CD4-positive, alpha-beta T cell treated with Interleukin-6 for 4 hours (primary cell): ENCODE measurements at places on chromosomes 12 and 14.
A peak's percentile ranks its signal among the peaks of the same experiment; 100 is the strongest.

DNA sequence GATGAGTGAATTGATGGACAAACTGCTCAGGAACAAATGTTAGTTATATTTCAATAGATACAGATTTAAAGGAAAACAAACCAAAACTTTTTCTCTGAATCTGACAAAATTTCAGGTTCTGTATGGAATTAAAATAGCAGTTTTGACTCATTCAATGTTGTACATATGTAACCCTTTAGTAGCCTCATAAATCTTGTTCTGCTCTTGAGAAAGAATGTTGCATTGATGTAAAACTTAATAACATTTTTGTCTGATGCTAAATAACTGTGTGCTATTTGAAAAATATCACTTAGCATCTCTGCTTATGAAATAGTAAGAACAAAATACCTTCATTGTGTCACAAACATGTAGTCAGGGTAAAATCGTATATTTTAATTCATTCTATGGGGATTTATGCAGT lies 168.9 kb upstream of the NOVA1 start:
- DNase-seq = no peak

DNA sequence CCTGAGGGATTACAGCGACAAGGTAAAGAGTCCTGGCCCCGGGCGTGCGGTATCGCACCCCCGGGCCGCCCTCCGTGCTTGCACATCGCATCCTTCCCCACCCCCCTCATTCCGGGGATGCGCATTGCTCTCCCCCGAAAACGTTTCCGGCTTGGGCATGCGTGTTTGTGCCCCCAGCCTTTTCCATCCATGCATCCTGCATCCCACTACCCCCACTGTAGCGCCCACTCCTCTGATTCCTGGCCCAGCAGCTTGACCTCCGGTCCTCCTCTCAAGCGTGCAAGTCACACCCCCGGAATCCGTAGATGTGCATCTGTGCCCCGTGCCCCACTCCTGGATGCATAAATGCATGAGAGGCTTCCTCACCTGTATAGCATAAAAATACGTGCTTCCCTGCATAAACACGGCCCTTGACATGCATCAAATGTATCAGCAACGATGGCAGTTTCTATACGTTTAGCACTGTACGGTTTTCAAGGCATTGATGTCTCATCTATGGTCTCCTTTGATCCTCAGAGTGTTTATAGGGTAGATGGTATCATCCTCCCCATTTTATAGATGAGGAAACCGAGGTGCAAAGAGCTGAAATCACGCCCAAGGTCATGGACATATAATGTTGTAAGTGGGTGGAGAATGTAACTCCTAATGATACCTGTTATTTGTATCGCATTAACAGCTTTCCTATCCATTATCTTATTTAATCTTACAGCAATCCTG lies 484 bp downstream of the RIC8B start:
- peak; percentile 28 for DNase-seq

GRCh38 chr12:18250313-18250916 lies 10.9 kb upstream of the PIK3C2G start:
- DNase-seq = no peak

GRCh38 chr12:32273063-32273522 lies 126.3 kb upstream of the FGD4 start:
- peak; percentile 32 for DNase-seq

DNA sequence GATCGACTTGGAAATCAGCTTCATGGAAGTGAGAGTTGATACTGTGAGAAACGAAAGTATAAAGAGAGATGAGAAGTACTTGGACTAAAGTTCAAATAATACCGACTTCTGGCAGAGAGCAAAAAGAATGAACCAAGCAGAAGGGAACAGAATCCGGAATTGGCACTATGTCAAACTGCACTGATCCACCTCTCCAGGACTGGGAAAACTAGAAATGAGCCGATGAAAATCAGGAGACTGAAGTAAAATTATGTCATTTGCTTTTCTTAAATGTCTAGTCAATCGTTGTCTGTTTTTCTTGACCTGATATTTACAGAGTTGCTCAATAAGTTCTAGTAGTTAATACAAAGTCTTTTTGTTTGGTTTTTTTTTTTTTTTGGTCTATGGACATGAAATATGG lies 163.0 kb upstream of the FOXG1 start:
- DNase-seq = no peak

GRCh38 chr14:101561897-101562490 lies 699 bp downstream of the DIO3 start:
- DNase-seq = no peak

GRCh38 chr14:61050417-61050816 lies 69.4 kb downstream of the SLC38A6 start:
- DNase-seq = no peak

GRCh38 chr14:56073799-56074198 lies 44.4 kb upstream of the PELI2 start:
- no peak for DNase-seq

DNA sequence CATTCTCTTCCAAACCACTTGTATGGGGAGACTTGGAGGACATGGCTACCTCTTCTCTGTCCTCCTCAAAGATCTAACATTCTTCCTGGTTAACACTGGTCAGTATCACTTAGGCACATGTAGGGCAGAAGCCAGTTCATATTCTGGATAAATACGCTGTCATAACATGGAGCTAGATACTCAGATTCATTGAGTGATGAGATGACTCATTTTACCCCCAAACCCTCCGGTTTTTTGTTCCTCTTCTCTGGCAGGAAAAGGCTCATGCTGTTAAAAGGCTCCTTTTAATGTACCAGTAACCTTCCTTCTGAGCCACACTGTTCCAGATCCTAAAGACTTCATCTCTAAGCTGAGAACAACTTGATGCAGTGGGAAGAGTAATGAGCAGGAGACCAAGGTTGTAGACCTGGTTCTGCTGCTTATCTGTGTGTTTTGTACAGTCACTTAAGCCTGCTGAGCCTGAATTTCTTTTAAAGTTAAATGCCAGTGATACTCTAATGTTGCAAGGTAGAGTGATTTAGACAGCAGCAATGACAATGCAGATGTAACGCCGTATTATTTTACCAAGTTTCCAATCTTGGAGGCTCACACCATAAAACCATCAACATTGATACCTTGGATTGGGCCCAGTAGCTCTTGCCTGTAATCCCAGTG lies 57.3 kb upstream of the ELK3 start:
- DNase-seq = no peak

DNA sequence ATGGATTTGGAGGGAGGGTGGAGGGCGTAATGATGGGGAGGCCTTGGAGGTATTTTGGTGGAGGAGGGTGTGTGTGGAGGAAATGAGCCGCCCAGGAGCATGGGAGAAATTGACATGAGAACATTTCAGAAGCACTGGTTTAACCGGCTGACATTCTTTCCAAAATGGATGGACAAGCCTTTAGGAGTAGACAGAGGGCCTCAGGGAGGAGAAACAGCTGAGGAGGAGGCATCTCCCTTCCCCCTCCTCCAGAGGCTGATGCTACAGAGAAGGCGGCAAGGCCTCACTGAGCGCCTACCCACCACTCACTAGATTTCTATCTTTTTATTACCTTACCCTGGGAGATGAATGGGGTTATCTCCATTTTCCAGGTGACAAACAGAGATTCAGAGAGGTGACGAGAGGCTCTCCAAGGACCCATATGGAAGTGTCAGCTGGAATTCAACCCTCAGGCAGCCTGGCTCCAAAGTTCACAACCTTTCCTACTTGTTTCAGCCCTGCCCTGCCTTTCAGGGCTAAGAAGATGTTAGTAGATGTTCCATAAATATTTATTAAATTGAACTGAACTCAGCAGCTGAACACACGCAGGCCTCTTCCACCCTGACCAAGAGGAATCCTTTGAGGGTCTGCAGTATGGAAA lies 289.6 kb downstream of the ZFP36L1 start:
- no peak for DNase-seq

DNA sequence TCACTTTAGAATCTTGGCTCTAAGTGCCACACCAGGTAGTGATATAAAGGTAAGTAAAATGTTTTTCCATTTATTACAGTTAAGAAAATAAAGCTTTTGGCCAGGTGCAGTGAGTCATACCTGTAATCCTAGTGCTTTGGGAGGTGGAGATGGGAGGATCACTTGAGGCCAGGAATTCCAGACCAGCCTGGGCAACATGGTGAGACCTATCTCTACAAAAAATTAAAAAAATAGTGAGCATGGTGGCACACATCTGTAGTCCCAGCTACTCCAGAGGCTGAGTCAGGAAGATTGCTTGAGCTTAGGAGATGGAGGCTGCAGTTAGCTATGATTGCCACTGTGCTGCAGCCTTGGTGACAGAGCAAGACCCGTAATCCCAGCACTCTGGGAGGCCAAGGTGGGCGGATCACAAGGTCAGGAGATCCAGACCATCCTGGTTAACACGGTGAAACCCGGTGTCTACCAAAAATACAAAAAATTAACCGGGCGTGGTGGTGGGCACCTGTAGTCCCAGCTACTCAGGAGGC lies 5.0 kb downstream of the FANCM start:
- DNase-seq = no peak

- DNase-seq = no peak
Measured at GRCh38 chr14:75501080-75501479, 21.2 kb upstream of the BATF start.

GRCh38 chr12:108309674-108310312 lies 29.3 kb downstream of the CMKLR1 start:
- DNase-seq = no peak

DNA sequence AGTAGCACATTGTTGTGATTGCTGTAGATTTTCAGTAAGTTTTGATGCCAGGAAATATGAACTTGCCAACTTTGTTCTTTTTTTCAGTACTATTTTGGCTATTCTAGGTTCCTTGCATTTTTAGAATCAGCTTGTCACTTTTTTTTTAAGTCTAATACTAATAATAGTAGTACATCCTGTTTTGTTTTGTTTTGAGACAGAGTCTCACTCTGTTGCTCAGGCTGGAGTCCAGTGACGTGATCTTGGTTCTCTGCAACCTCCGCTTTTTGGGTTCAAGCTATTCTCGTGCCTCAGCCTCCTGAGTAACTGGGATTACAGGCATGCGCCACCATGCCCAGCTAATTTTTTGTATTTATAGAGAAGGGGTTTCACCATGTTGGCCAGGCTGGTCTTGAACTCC lies 16.5 kb downstream of the PWP1 start:
- DNase-seq = no peak

- DNase-seq = no peak
Measured at GRCh38 chr12:25495331-25496097, 57.6 kb downstream of the LMNTD1 start.

- DNase-seq = no peak
Measured at GRCh38 chr14:103729496-103730448, 14.2 kb downstream of the ZFYVE21 start.

- no peak for DNase-seq
Measured at GRCh38 chr12:121717041-121717699, 4.6 kb downstream of the TMEM120B start.

GRCh38 chr12:96503976-96504375 lies 14.6 kb downstream of the CFAP54 start:
- DNase-seq = no peak

GRCh38 chr12:50569321-50569720 lies 64.5 kb downstream of the DIP2B start:
- no peak for DNase-seq

DNA sequence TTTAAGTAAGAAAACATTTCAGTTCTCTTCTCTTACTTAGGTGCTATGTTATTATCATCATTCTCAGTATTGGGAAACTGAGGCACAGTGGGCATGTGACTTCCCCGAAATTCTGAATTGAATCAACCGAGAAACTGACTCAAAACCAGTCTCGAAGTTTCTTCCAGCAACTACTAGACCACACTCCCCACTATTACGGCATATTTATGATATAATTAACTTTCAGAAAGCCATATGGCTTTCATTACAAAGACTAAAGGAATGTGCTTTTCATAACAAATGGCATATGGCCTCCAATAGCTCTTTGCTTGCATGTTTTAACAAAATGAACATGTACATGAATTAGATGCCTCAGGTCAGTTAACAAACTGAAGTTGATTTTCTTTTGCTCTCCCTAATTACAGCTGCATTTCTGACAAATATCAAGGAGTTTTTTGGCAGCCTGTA lies 182.9 kb upstream of the SLC38A2 start:
- no peak for DNase-seq

GRCh38 chr12:4353785-4354208 lies 25.7 kb downstream of the FGF23 start:
- peak; percentile 56 for DNase-seq

DNA sequence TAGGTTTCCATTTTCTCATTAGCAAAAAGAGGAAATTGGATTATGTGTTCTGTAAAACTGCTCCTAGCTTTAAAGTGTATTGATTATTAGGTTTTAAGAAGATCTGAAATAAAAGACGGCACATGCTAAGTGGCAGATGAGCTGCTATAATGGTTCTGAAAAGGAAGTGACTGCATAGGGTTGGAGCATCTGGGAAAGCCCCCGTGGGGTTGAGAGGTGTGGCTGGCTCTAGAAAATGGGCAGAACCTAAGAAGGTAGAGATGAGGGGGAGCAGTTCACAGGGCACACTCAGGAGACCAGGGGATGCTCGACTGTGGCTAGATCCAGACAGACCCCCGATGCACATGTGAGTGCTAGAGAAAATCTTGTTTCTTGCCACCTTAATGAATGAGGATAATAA lies 1.9 kb downstream of the IFNG-AS1 start:
- peak; percentile 8 for DNase-seq

DNA sequence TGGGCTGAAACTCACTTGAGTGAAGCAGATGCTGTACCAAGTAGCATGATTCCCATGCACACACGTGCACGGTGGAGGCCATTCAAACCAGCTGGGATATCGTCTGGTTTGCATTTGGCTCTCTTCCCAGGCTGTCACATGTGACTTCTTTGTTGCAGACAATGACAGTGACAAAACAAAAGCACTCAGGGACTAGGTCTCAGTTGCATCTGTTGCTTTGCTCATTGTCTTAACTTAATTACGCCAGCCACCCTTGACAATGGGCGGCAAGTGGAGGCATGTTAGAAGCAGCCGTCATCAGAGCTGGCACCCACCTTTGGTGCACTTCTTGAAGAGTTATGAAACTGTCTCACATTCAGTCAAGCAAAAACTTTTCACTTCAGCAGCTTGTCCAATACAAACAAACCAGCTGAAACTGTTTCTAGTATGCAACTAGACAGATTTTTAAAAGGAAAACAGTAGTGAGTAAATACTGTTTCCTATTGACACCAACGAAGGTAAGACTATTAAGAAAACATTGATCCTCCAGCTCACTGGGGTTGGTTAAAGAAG lies 74.3 kb downstream of the IGF1 start:
- DNase-seq = no peak

- no peak for DNase-seq
Measured at GRCh38 chr12:3140284-3140683, 63.1 kb downstream of the TSPAN9 start.

DNA sequence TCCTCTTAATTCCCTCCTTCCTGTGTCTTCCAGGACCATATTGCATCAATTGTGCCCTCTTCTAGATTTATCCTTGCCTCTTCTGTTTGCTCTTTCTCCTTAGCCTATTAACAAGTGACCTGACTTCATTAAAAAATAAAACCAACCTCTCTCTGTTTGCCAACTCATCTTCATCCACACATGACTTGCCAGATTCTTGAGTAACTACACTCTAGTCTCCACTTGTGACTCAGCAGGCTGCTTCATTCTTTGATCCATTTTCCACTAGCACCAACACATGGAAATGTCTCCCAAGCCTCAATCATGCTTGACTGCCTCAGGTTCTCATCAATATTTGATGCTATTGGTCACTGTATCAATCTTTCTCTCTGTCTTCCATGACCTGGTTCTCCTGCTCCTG lies 492.4 kb upstream of the TMPO start:
- no peak for DNase-seq

- no peak for DNase-seq
Measured at GRCh38 chr12:131448254-131448795, 262.6 kb upstream of the SFSWAP start.

- DNase-seq = no peak
Measured at GRCh38 chr14:69838881-69839416, 40.3 kb upstream of the SMOC1 start.

- no peak for DNase-seq
Measured at GRCh38 chr12:128671528-128672042, 152.2 kb downstream of the SLC15A4 start.
